Stimulated activated effector memory CD8-positive, alpha-beta T cell treated with anti-CD3 and anti-CD28 coated beads, Interleukin-12 subunit alpha, Interleukin-12 subunit beta, amount 100 ng/mL, for 72 hours (primary cell): ENCODE measurements at places on chromosomes 5 and 9.

GRCh38 chr5:14617441-14617840 lies 35.8 kb downstream of the OTULINL start:
- no peak for DNase-seq

- no peak for DNase-seq
Measured at GRCh38 chr5:78541086-78541654, 107.4 kb downstream of the LHFPL2 start.

DNA sequence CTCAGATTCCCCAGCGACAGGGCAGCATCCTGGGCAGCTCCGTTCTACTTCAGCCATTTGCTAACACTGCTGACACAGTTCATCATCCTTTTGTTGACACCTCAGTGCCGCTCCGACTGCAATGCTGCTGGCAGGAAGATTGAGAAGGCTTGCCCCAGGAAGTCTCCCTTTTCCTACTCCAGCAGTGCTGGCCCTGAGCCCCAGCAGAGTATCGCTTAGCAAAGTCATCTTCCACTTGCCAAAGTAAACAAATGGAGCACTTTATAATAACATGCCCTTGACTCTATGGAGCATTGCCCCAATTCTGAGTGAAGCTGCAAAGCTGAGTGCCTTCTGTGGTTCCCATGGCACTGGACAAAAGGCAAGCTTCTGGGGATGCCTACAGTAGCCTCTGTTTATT lies 32.2 kb downstream of the PRLR start:
- no peak for DNase-seq

GRCh38 chr9:126513159-126514036 lies 100.3 kb upstream of the LMX1B start:
- no peak for DNase-seq

GRCh38 chr5:94309141-94309540 lies 309.3 kb downstream of the KIAA0825 start:
- no peak for DNase-seq

DNA sequence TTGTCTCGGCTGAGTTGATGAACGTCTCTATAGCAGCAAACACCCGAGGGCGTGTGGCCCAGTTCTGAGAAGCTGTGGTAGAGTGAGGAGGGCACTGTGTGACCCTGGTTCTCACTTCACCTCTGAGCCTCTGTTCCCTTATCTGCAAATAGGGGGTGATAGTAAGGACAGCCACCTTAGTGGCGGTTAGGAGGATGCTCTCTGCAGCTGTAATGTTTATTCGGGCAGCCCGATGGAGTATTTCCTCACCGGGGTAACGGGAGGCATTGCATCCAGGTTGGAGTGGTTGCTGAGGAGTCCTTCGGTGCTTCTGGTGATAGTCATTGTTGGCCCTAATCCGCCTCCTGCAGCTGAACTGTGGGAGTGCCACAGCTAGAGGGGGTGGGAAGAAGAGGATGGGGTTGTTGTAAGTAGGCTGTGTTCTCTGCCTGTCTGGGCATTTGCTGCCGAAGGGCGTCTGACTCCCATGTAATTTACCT lies 13.9 kb downstream of the PRRC2B start:
- no peak for DNase-seq

DNA sequence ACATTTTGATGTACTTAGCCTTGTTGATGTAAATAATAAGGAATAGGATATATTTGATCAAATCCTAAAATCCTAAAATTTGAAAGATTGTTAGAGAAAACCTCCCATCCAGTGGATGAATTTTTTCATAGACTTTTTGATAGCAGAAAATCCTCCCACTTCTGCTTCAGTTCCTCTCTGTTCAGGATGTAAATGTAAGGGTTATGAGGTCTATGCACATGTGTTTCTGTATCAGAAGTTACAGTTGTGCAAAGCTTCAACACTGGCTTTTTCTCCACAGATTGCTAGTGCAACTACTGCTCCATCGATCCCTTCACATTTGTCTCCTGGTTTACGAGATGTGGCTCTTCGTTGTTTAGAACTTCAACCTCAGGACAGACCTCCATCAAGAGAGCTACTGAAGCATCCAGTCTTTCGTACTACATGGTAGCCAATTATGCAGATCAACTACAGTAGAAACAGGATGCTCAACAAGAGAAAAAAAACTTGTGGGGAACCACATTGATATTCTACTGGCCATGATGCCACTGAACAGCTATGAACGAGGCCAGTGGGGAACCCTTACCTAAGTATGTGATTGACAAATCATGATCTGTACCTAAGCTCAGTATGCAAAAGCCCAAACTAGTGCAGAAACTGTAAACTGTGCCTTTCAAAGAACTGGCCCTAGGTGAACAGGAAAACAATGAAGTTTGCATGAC lies 16.0 kb upstream of the SETD9 start:
- no peak for DNase-seq

DNA sequence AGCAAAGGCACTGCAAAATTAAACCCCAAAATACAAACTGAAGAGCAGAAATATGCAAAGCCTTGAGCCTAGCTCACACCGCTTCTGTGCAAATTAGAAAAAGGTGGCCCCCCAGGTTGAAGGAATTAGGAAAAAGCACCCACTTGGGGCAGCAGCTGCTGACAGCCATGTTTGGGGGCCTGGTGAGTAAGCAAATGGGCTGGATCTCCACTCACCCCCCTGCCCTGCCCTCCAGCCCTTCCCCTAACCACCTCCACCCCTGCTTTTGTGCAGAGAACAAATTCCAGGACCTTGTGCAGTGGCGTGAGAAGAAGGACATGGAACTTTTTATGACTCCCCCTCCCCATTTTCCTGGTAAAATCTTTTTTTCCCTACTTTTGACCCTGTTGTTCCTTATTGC lies 92.0 kb upstream of the DNAH5 start:
- DNase-seq: no peak

DNA sequence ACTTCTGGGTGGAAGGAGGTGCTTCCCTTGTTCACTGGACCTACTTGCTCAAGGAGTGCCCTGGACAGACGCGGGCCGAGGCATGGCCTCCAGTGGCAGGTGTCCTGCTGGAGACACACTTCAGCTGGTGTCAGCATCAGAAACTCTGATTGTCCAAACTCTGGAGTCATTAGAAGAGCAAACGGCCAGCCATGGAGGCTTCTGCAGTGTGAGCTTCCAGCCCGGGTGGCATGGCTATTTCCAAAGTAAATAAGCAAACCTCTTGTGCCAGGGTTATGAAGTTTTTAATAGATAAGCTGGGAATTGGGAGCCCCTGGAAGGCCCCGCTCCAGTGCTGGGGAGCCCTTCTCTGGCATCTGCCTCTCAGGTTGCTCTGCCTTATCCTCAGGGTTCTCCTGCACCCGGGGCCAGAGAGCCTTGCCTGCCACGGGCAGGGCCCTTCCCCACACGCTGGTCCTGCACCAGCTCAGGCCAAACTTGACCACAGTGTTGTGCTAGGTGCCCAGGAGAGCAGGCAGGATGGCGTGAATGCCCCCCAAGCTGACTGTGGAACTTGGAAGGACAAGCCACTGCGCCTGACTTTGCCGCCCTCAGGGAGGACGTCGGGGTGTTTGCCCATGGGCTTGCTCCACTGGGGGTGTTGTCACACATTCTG lies 285.6 kb downstream of the GADD45G start:
- DNase-seq: peak; percentile 40

GRCh38 chr5:159993194-159993593 lies 15.7 kb upstream of the TTC1 start:
- no peak for DNase-seq

DNA sequence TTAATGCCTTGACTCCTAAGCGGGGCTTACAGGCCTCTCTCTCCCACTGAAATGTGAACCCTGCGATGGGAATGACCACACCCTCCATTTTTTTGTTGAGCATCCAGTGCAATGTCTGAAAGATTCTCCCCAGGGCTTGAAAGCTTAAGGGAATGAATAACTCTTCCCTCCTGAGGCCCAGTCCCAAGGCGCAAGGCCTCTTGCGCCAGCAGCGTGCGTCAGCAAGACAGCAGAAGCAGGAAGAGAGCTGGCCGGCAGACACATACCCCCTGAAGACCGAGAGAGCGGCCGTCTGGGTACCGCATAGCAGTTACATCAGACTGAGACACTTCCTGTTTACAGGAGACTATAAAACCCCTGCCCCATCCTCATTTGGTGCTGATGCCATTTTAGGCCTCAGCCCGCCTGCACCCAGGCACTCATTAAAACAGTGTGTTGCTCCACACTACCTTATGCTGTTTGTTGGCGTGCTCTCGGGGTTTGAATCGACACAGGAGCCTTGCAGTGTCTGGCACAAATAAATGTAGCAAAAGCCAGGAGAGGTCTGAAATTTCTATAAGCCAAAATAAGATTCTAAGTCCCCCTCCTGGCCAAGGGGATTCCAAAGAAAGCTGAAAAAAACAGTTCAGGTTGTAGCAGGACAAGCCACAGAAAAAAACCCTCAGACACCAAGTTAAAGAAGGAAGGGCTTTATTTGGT lies 62.3 kb downstream of the GDNF start:
- no peak for DNase-seq

GRCh38 chr5:9302218-9302617 lies 243.7 kb downstream of the SEMA5A start:
- no peak for DNase-seq

GRCh38 chr9:109707355-109707754 lies 72.6 kb upstream of the PALM2AKAP2 start:
- DNase-seq: no peak

DNA sequence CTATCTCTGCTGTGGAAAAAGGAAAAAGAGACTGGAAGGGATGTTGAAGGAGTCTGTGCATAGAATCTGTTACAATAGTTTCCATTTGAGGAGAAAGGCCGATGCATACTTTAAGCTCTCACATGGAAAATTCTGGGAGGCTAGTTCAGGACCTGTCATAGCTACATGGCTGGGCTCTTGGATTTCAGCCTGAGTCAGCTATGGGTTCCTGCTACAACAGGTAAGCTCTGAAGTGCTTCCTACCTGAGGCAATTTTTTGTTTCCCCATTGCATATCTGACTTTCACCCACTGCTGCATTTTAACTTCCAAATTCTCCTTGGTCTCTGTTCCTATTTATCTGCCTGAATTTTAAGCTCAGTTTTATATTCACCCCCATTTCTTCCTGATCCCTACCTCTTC lies 310.7 kb downstream of the RAB3C start:
- DNase-seq: no peak

DNA sequence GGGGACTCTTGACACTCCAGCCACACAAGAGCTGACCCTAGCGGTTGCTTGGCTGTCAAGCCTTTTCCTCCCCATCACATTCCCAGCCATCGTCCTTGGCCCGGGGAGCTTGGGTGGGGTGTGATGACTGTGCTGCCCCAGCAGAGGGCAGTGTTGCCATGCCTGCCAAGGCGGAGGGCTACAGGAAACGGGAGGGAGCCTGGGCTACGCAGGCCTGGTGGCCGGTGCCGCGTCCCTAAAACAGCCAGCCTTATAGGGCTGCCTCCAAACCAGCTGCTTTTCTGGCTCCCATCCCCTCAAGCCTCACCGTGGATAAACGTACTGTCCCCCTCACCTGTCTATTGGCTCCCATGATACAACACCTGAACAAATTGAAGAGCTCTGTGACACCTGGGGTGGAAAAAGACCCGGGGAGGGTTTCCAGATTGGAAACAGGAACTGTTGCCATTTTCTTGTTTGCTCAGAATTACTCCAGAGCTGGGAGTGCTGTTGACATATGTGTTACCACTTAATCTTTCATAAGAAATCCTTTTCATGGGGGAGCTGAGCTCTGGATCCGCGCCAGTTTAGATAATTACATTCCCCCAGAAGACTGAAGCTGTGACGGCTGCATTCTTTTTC lies 72.8 kb upstream of the ASTN2 start:
- DNase-seq: peak; percentile 12

DNA sequence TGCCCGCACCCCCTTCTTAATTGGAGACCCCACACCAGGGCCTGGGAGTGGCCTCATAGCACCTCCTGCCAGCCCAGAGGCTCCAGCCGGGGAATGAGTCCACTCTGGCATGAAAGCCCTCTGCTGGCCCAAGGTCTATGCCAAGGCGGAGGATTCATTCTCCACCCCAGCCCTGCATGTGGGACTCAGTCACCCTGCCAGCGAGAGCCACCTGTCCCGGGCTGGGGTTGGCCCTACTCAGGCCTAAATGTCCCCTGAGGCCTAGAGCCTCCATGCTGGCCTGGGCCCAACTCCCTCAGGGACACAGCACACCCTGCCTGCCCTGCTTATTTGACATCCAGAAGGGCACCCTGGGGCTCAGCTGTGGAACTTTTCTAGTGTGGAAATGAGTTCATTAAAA lies 1.0 kb upstream of the RAPGEF1 start:
- DNase-seq: no peak

GRCh38 chr5:69484891-69485290 lies 7.7 kb upstream of the OCLN start:
- no peak for DNase-seq

DNA sequence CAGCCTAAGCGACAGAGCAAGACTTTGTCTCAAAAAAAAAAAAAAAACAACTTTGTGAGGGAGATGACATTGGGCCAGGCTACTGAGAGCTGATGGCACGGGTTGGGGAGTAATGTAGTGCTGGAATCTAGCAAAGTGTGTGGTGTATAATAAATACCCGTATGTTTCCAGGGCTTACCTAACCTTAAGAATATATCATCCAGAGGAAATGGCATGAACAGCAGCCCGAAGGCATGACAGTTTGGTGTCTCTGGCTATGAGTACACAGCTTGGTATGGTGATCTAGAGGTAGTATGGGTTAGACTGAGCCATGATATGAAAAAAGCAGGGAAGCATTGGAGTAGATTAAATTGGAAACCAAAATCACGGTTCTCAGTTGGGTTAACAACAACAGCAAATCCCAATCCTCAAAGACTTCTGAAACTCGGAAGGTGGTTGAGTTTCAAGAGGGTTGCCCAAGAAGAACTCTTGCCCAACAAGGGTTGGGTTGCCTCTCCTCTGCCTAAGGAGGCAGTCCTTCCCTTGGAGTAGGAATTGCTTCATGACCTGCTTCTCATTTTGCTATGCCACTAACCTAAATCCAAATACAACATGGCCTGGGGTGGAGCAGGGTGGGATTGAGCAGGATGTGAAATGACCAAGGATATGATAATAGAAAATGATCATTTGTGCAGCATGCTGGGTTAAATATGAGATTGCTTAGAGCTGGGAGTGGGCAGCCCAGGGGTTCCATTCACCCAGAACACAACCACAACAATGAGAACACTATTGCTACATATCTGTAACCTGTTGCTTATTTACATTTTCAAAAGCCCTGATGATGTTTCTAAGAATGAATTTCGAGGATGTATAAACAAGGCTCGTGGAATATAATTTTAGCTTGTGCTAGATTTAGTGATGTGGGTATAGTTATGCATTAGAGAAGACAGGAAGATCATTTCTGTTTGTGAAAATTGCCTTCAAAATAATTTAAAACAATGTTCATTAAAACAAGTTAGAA lies 64.6 kb upstream of the ZFR start:
- no peak for DNase-seq

- DNase-seq: no peak
Measured at GRCh38 chr5:175824676-175825075, 46.7 kb upstream of the CPLX2 start.
